ENCODE measurements at places on chromosomes 2 and 18.

GRCh38 chr18:33711514-33711913, 133.5 kb downstream of the ASXL3 start:
- no peak for DNase-seq

GRCh38 chr2:217756375-217757107, 246.3 kb downstream of the TNS1 start:
- peak; percentile 82 for DNase-seq

- DNase-seq, result no peak
Measured at GRCh38 chr2:43540021-43540779, 55.6 kb downstream of the THADA start.

- DNase-seq, result no peak
Measured at GRCh38 chr18:22545066-22545760, 127.5 kb upstream of the CTAGE1 start.

- DNase-seq, result no peak
Measured at GRCh38 chr2:181395851-181396250, 61.3 kb upstream of the ITGA4 start.

DNA sequence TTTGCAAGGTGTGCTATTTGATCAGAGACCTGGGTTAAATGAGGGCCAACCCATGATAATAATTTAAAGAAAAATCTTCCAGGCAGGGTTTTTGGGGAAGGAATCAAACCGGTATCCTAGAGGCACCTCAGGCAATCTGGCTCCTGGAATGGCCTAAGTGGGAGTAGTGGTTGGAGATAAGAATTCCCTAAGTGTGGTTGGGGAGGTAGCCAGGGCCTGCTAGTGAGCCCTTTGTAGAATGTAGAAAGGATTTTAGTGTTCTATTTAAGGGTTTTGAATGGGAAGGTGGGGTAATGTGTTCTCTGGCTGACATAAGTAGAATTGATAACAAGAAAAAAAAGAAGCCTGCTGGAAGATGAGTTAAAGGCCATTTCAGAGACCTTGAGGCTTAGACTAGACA, 422.2 kb downstream of the XIRP2 start:
- no peak for DNase-seq

DNA sequence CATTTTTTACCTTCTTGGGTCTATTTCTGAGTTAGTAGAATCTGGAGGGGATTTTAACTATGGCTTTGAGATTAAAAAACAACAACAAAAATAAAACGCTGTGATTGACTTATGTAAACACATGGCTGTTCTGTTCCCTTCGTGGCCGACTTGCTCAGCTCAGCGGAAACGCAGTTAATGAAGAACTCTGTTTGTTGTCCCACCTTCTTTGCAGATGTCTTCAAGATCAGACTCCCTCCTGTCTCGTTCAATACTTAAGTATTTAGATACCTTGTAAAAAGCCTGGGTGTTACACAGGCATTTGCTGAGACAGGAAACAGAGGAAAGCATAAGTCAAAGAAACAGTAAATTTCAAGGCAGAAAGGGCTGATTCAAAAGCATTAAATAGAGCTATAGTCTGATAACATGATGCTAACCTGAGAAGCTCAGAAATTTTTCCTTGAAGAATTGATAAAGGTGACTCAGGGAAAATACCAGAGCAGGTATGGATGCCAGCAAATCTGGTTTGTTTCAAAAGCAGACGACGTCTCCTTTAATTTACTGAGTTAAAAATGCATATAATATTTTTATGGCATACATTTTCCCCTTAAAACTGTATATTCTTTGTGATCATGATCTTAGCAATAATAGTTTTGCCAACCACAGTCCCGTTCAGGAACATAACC, 21.7 kb upstream of the POLI start:
- no peak for DNase-seq

DNA sequence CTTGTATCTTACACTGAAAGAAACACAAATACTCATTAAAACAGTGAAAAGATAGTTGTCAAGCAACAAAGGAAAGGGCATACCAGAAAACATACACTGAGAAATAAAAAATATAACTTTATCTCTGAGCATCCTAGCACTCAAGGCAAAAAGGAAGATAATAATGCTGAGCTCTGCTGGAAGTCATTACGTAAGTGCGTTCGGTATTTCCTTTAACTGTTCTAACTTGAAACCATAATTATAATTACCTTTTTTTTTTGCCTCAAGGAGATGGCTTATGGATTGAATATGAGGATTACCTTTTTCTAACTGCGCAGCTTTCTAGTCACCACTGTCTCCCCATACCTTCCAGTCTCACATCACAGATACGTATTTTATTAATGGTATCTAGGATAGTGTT, 308.1 kb downstream of the GBX2 start:
- DNase-seq, result no peak

GRCh38 chr2:201882353-201883090, 76.2 kb downstream of the CDK15 start:
- no peak for DNase-seq

DNA sequence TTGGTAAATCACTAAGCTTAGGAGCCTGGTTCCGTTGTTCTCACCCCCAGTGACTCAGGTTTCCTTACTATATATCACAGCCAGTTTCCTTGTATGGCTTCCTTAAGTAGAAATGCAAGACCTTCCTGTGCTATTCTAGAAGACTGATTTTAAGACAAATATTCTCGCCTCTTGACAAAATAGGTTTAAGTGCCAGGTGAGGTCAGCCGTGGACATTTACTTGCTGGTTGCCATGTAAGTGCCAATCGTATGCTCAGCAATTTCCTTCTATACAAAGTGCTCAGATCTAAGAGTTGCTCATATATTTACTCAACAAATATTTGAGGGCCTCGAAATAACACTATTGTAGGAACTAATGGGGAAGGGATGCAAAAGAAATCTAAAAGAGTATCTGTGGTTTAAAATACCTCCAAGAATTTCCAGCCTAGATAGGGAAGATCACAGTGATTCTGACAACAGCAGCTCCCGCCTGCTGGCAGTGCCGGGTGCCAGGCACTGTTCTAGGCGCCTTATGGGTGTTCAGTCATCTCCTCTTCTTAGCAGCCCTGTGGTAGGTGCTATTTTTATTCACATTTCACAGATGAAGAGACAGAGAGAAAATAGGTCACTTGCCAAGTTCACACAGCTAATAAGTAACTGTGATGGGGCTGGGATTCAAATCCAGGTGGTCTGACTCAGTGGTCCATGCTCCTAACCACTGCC, 95.3 kb upstream of the B3GNT7 start:
- no peak for DNase-seq

Measured in GM12891 (cell line).